IMR-90 (cell line): ENCODE measurements at places on chromosomes 7 and 10. TPM values are rescaled to one million over a fixed set of nuclear protein-coding genes. Genes with fewer than 3 reads are reported as not detected.

- H3K27ac ChIP-seq = no peak overlapping the region
- H3K27me3 ChIP-seq = no peaks in the 10 kb centered on the region
- no peak overlapping the region for H3K4me3 ChIP-seq
- H3K36me3 ChIP-seq = no peaks in the 10 kb centered on the region
- no peak for DNase-seq
These were observed 118.3 kb downstream of the KLF6 start for GRCh38 chr10:3666525-3667302.

Gene CYP2C8
- total RNA-seq = not detected in 2 replicates

Gene AKR1C4
- total RNA-seq = not detected in 2 replicates

Gene PDK4
- under 0.01 TPM in 2 replicates for total RNA-seq

Gene HOXA4
- total RNA-seq = 0.36 and 1.1 TPM in 2 replicates

DNA sequence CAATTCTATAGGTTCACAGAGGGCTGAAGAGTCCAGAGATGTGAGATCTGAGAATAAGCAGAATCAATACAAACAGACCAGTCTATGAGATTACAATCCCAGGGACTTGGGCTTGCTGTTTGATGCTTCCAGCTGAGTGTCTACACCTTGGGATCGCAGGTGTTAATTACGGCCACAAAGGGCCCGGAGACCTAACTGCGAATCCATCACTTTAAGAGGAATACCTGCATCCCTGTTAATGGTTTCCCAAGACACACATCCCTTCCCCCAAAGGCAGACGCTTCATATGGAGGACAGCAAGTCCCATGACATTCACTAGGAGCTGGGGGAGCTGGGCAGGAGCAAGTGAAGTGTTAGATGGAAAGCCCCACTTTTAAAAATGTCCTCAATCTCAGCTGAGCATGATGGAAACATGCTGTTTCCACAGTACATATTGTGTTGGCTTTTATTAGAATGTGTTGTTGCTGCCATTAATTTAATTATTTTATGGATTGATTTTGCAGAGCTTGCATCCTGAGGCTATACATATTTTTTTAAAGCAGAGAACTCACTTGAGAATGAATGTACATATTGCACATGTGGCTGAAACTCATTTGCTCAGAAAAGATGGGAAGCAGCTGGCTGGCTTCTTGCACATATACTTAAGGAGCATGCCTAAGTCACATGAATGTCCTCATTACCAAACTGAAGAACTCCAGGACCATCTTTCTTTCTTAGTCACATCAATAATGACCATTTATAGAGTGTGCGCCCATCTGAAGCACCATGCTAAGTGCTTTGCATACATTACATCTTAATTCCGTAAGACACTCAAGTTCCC lies 151.3 kb downstream of the NEBL start:
- no peak for DNase-seq
- H3K4me3 ChIP-seq = no peak overlapping the region
- no peak overlapping the region for H3K27ac ChIP-seq

- H3K27ac ChIP-seq = peak overlapping the region; percentile 32
- DNase-seq = no peak
- H3K4me3 ChIP-seq = peak overlapping the region; percentile 71
These were observed 1.7 kb downstream of the ARHGAP12 start for GRCh38 chr10:31926765-31927564.
